CD4-positive, alpha-beta memory T cell (primary cell): ENCODE measurements at places on chromosomes 5 and 9.

GRCh38 chr9:81686614-81687520 lies 2.5 kb downstream of the TLE1 start:
- DNase-seq = no peak

GRCh38 chr9:101387871-101388506 lies 3.2 kb upstream of the BAAT start:
- no peak for DNase-seq

GRCh38 chr9:6006749-6007057 lies 8.7 kb downstream of the RANBP6 start:
- no peak for DNase-seq

DNA sequence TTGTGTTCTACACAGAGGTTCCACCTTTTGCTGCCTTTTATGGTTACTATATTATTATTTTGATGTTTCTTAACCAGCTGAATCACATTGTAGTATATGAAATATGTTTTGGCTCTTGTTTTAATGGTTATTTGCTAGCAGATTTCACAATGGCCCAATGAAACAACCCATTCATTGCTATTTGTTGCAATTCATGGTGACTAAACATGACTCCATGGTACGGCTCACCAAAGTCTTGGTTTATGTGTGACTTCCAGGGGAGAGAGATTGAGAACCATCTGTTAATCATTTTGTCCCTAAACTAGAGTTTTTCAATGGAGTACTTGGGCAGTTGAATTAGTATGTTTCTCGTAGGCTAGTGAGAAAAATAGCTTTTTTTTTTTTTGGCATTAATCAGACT lies 108.4 kb downstream of the GHR start:
- DNase-seq = no peak

DNA sequence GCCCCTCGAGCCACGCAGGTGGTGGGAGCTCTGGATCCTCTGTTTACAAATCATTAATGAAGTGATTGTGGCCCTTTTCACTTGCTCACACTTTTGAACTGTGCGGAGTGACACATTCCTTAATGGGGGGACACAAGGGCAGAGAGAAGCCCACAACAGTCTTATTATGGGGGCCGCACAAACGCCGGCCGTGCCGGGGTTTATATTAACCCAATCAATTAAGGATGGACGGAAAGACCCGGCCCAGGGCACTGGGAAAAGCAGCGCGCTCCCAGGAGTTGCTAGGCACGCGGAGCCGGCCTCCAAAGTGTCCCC lies 634.8 kb downstream of the IRX1 start:
- DNase-seq = no peak

- DNase-seq = no peak
Observed at GRCh38 chr5:152556784-152557183, 151.7 kb upstream of the NMUR2 start.

- peak; percentile 16 for DNase-seq
Observed at GRCh38 chr9:63859475-63860215, 1425.4 kb downstream of the FOXD4L5 start.

- no peak for DNase-seq
Observed at GRCh38 chr5:117494188-117494587, 919.6 kb upstream of the SEMA6A start.

GRCh38 chr9:89874351-89875321 lies 269.8 kb downstream of the GADD45G start:
- DNase-seq = no peak

GRCh38 chr5:147835386-147835798 lies 3.9 kb upstream of the SPINK1 start:
- no peak for DNase-seq

- DNase-seq = no peak
Observed at GRCh38 chr5:145462525-145462924, 372.6 kb downstream of the PRELID2 start.

- peak; percentile 33 for DNase-seq
Observed at GRCh38 chr5:54309691-54310432, 511 bp downstream of the ARL15 start.

GRCh38 chr5:107134931-107135330 lies 535.8 kb downstream of the EFNA5 start:
- no peak for DNase-seq

GRCh38 chr9:96559339-96559943 lies 60.2 kb downstream of the CDC14B start:
- no peak for DNase-seq

- no peak for DNase-seq
Observed at GRCh38 chr5:137491121-137491520, 8.0 kb downstream of the SPOCK1 start.

DNA sequence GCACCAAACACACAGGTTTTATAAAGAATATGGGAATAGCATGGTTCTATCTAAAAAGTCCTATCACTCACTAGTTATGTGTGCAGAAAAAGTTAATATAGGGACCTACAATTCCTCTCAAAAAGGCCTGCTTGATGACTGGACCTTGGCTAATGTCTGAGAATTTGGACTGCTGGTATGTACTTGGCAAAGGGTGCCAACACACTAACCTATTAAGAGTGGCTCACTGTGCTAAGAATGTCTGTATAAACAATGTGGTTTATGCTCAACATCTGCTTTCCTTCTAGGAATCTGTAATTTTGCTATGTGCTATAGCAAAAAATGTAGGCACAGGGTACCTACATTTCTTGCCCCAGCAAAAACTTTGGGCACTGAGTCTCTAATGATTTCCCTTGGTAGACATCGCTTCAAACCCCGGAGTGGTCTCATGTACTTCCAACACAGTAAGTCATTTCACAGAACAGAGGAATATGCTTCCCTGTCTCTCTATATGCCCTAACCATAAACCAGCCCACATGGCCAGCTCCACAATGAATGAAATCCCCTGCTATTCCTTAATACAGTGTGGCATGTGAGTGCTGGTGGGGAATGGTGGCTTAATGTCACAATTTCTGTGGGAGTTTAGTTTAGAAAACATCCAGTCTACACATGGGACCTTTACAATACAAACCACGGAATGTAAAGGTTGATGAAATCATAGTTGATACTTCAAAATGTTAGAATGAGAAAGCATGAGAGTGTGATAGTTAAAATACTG lies 101.7 kb downstream of the UBAP2 start:
- DNase-seq = no peak

GRCh38 chr9:30197954-30198353 lies 2186.5 kb upstream of the ACO1 start:
- DNase-seq = no peak

GRCh38 chr5:144151026-144151425 lies 19.4 kb downstream of the YIPF5 start:
- no peak for DNase-seq

GRCh38 chr9:69346596-69347390 lies 21.8 kb downstream of the ENTREP1 start:
- DNase-seq = no peak

DNA sequence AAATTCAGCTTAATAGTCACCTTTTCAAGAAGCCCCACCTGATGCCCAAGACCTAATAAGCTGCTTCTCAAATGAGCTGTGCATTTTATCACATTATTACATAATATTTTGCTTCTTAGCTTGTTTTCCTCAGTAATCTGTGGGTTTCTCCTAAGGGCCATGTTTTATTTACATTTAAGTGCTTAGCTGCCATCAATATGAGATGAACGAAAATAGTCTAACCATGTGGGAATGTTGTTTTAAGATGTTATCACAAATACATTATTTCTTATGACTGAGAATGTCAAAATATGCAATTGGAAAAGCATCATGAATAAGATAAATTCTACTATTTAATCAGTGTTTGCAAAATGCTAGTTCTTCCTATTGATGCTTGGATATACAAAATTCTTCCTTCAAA lies 10.1 kb downstream of the ARRDC3 start:
- DNase-seq = no peak

- no peak for DNase-seq
Observed at GRCh38 chr9:114390952-114391351, 3.2 kb upstream of the AKNA start.

GRCh38 chr5:38396766-38397165 lies 138.4 kb downstream of the EGFLAM start:
- DNase-seq = no peak

DNA sequence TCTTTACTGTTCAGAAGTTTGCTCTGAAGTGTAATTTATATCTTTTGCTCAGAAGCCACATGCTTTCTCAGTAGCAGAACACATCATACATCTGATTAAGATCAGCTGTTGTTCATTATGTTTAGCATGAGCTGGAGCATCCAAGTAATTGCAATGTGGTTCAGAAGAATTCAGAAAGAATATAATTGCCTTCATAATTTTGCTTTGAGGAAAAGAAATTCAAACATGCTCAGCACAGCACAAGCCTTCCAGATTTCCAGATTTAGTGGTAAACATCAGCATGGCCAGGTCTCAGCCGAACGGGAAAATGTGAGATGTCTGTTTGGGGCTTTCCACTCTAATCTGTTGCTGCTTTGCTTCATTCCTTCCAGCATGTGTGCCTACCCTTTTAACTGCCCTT lies 65.9 kb downstream of the ITGA1 start:
- DNase-seq = no peak

- DNase-seq = peak; percentile 6
Observed at GRCh38 chr9:112380102-112380824, at the start of gene HSDL2. TSS of gene HSDL2 (plus strand) at chr9:112380108. CDS start at chr9:112380164, 56 bp downstream.

DNA sequence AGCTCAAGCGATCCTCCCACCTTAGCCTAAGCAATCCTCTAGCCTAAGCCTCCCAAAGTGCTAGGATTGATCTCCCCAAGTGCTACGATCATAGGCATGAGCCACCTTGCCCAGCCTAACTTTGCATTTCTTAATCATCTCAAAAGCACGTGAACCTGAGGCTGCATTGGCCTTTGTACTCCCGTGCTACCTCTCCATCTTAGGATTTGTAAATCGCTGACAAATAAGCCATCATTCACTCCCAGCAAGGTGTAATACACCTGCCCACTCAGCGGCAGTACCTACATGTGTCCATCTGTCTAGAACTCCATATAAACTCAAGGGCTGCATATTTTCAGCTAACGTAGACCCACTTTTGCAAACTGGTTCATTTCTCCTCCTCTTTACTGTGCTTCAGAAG lies 2.8 kb downstream of the ANKH start:
- DNase-seq = no peak

DNA sequence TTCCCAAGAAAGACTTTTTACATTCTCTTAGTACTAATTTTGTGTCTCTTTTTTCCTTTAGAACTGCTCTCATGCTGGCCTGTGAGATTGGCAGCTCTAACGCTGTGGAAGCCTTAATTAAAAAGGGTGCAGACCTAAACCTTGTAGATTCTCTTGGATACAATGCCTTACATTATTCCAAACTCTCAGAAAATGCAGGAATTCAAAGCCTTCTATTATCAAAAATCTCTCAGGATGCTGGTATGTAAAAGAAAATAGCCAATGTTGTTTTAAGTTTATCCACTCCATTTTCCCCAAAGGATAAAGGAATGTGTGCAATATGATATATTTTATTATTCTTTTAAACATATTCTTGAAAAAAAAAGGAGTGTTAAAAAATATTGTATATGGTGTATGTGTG lies 27.3 kb upstream of the TTC23L start:
- no peak for DNase-seq

DNA sequence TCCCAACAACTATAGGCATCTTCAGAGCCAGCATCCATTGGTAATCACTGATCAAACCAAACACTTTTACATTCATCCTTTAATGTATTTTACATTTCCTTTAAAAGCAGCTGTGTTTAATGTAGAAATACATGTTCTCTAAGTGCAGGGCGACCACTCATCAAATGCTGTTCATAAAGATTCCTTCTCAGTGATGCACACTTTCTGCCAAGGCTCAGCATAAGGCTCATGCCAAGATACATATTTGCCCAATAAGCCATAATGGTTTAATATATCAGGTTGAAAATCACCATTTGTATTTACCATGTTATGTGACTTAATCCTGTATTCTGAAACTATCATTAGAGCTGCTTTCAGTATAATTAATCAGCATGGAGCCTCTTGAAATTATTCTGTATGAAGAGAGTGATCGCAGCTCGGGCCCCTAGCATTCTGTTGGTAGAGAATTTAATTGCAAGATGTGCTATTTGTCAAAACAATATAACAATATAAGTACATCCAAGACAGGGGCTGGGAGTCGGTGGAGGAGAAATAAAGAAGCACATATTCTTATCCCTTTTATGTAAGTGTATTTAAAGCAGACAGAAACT lies 267.5 kb downstream of the EBF1 start:
- DNase-seq = no peak

DNA sequence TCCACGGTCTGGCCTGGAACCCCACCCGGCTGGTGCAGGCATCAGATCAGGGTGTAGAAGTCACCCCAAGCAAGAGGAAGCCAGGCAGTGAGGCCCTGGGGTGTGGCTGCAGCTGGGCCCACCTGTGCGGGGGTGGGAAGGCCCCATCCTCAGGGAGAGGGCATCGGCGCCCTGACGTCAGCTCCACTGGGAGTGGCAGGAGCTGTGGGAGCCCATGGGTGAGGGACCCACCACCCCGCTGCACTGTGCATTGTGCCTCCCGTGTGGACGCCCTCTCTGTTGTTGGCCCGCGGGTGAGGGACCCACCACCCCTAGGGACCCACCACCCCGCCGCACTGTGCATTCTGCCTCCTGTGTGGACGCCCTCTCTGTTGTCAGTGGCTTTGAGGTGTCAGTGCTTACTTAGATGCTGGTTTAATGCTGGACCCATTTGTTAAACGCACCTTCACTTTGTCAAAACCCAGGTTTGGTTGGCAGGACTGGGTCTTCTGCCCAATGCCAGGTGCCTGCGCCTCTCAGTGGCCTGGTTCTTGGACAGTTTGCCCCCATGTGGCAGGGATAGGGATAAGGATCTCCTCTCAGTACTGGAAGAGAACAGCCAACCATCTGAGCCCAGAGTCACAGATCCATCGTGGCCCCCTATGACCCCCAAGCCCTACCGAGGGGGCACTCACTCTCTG lies 6.9 kb upstream of the EXOC3 start:
- DNase-seq = no peak

DNA sequence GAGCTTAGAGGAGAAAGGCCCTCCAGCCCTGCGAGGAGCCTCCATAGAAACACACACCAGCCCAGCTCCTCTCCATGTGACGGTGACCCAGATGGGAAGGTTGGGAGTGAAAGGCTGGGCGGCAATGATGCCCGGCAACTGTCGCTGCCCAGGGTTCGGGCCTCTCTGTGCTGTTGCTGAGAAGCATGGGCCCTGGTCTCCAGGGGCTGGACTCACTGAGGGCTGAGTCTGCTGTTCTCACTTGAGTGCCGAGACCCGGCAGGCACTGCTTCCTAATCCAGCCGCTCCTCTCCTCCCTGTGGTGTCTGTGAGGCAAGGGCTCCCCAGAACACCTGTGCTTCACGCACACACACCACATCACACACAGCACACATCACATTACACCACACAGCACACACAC lies 493.6 kb downstream of the GADD45G start:
- DNase-seq = no peak

- no peak for DNase-seq
Observed at GRCh38 chr9:115012486-115012885, 82.1 kb upstream of the TNFSF8 start.

- DNase-seq = no peak
Observed at GRCh38 chr9:94782355-94783101, 56.0 kb downstream of the AOPEP start.

- no peak for DNase-seq
Observed at GRCh38 chr5:124806373-124807077, 60.1 kb upstream of the ZNF608 start.
